ENCODE measurements at places on chromosomes 11 and 22.
A peak's percentile ranks its signal among the peaks of the same experiment; 100 is the strongest.

- no peak for DNase-seq
These were observed 41.5 kb upstream of the SHISAL1 start for GRCh38 chr22:44354288-44354687.

DNA sequence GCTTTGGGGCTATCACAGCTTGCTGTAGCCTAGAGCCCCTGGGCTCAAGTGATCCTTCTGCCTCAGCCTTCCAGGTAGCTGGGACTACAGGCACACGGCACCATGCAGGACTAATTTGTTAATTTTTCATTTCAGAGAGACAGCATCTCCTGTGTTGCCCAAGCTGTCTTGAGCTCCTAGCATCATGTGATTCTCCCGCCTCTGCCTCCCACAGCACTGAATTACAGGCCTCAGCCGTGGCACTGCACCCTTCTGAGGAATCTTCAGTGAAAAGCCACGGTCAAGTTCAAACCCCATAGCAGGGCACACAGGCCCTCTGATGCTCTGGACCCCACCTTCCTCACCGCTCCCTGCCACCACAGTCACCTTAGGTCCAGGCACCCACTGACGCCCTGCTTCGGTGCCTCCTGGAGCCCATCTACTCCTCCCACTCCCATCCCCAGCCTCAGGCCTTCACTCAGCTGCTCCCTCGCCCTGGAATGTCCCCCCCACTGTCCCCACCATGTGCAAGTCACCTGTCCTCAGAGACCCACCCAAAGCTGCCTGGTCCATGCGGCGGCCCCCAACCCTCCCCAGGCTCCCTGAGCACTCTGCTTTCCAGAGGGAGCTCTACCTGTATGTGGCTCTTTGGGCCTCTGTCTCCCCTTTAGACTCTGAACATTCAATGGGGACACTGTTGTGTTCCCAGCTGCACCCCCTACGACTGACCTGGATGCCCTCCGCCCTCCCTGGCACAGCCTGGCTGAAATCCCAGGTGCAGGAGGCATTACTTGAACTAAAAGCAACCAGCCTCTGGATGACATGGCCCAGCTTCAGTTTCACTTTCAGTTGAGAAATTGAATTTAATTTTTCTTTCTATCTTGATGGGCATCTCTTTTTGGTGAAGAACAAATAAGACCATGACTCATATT is 1.6 kb downstream of the APOL2 start:
- peak; percentile 24 for DNase-seq

DNA sequence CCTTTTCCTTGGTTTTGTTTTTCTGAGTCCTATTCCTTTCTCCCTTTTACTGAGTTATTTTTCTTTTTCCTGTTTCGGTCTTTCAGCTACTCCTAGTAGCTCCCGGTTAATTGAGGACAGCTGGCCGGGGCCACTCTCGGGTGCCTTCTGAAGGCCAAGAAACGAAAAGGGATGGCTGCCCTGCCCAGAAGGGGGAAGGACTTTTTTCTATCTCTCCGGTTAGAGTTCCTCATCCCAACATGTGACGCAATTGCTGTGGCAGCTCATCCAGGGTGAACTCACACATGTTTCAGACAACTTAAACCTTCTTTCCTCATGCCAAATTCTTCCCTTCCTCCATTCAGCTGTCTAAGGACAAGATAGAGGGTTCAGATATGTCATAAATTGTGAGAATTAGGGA is 83.6 kb downstream of the PIWIL4 start:
- peak; percentile 73 for DNase-seq

GRCh38 chr11:83241291-83241946 is 44.7 kb downstream of the CCDC90B start:
- peak; percentile 74 for DNase-seq

DNA sequence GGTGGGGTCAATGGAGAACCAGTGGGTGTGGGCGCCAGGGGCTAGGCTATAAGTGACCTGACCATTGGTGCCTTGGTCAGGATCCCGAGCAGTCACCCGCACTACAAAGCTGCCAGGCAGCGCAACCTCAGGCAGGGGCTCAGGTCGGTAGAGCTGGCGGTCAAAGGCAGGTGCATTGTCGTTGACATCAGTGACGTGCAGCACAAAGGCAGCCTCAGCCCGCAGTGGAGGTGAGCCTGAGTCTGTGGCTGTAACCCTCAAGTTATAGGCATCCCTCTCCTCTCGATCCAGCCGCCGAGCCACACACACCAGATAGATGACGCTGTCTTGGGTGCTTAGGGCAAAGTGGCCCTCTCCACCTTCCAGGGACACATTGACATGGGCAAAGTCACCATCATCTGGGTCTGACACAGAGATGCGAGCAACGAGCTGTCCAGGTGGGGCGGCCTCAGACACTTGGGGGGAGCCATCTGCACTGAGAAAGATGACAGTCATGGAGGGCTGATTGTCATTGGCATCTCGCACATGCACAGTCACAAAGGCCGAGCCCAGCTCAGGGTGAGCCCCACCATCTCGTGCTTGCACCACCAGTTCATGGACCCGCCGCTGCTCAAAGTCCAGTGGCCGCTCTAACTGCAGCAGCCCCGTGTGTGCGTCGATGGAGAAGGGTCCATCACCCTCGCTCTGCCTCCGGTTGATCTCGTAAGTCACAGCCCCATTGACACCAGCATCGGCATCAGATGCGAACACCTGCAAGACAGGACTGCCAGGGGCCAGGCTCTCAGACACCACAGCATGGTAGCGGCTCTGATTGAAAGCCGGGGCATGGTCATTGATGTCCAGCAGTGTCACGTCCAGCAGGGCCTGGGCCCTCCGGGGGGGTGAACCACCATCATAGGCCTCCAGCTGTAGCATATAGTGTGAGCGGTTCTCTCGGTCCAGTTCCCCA is 15.3 kb downstream of the DCHS1 start:
- DNase-seq: no peak

DNA sequence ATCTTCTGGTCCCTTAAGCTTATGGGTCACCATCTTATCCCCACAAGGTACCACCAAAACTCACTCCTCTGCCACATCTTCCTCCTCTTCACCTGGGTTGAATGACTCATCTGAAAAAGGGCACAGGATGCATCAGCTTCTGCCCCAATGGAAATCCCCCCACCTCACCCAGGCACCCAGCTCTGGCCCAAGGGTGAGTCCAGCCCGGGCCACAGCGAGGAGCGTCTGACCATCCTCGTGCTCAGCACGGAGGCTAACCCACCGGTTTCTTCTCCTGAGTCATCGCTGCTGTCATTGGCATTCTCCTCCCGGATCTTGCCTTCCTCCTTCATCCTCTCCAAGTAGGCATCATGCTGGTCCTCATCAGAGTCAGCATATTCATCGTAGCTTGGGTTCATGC is 5.3 kb upstream of the TNKS1BP1 start:
- no peak for DNase-seq

GRCh38 chr22:48340191-48340590 is 1487.5 kb downstream of the BRD1 start:
- DNase-seq: no peak

- no peak for DNase-seq
These were observed 177.1 kb upstream of the RAG2 start for GRCh38 chr11:36775130-36775529.

DNA sequence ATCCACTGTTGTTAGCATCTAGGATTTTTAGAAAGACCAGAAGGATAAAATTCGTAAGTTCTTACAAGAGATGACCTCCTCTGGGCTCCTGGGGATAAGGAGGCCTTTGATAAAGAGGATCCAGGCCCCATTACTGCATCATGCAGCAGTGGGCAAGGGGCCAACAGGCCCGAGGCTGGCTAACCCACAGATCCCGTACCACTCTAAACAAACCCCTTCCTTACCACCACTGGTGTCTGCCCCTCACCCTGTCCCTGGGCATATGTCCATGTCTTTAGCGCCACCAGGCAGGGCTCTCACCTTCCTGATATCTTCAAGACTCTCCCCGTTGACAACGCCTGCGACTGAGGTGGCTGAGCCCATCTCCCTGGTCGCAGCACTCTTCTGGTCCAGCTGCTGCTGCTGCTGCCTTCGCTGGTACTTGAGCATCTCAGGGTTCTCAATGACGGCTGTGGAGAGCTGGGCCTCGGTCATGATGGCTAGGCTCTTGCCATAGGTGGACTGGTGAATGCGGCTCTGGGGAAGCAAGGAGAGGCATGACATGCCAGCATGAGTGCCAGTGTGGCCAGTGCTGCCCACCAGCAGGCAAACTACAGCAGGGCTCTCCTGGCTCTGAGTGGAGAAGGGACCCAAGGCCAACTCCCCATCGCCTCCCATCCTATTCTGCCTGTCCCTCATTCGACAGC is 46.2 kb downstream of the HIRA start:
- DNase-seq: no peak

DNA sequence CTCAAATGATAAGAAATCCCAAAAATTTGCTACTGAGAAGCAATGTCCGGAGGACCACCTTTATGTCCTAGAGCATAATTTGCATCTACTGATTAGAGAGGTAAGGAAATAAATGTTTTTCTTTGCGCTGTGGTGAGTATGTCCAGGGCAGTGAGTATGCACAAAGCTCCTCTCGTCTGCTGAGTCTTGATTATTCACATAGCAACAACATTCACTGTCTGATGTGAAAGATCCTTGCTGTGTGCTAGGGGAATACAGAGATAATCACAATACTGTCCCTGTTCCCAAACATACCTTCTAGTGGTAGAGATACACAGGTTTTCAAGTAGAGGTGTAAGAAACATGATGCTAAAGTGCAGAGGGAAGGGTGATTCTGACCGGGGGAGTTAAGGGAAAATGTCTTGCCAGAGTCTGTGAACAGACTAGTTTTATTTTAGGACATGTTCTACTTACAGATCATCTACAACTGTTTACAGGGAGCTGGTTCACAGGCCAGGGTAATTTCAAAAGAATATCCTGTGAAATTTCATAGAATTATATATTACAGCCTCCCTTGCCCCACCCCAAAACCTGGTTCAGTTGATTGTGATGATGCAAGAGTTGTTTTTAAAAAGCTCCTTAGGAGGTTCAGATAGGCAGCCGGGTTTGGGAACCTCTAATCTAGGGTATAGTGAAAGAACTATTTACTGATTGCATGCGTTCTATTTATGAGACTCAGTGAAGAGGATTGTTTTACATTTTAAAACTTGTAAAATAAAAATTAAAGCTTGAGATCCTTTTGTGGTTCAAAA is 12.6 kb downstream of the MED17 start:
- no peak for DNase-seq

DNA sequence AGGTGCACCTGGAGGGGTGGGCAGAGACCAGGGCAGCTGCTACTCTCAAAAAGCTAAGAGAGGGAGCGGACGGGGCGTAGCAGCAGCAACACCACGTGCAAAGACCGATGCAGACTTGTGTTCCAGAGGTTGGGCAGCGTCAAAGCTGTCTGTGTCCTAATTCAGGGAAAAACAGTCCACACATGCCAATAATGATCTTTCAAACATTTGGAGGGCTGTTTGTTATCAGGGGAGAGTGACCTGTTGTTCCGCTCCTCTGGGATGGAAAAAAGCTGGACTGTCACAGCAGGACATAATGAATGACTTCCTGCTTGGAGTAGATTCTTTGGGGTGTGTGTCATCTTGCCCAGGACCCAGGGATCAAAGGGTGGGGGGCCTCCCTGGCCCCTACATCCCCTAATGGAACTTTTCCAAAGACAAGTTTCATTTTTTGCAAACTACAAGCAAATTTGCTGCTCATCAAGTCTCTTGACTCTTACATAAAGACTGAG is 6.2 kb upstream of the FBLN1 start:
- DNase-seq: no peak

DNA sequence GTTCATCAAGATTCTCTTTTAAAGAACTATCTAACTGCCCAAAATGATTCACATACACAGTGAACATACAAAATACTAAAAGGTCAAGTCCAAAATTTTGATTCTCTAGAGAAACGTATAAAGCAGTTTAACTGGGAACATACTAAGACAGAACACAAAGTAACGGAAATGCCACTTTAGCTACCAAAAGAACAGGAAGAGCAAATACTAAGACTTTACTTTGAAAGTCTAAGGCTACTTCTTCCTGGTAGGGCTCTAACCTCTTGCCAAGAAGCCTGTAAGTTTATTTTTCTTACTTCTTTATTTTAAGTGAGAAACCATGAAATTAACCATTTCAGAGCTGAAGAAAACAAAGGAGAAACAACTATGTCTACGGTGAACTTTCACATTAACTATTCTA is 6.2 kb downstream of the PICALM start:
- no peak for DNase-seq

DNA sequence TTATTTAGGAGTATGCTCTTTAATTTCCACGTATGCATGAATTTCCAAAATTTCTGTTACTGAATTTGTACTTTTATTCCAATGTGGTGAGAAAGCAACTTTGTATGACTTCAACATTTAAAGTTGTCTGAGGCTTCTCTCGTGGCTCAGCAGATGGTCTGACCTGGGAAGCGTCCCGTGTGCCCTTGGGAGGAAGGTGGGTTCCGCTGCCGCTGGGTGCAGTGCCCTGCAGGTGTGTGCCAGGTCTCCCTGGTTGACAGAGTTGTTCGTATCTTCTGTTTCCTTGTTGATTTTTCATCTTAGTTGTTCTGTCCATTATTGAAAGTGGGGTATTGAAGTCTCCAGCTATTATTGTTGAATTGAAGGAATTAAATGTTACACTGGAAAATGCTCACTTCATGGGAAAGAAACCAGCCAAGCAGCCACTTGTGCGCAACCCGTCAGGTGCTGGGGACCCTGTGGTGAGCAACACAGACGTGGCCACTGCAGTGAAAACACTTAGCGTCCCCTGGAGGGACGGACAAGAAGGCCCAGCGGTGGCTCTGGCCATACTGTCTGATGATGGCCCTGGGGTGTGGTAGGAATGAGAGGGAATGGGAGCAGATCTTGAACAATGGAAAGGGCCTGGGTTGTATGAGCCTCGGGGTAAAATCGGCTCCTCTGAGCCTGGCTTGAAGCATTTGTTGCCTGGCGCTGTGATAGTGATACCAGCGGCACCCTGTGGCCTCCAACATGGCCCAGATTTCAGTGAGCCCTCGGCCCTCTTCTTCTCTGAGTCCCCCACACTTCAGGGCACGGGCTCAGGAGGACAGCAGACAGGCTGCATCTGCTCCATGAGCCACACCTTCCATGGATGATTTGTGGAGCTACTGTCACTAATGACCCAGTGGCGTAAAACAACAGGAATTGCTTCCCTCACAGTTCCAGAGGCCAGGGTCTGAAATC is 31.5 kb upstream of the KRTAP5-7 start:
- no peak for DNase-seq

DNA sequence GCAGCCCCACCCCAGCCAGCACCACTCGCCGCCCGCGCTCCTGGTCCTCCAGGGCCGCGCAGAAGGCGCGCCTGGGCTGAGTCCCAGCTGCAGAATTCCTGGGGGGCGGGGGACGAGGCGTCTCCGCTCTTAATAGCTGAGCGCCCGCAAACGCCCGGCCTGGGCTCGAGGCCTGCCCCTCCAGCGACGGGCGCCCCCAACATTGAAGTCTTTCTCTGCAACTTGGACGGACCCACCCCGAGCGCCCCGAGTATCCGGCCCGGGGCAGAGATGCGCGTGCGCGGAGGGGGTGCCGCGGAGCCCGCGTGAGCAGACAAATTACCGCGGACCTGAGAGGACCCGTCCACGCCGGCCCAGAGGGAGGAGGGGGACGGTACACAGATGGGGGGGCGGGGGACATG is 6.7 kb upstream of the SYT7 start:
- no peak for DNase-seq

GRCh38 chr11:65355776-65356393 is 1.3 kb downstream of the TIGD3 start:
- peak; percentile 42 for DNase-seq

- peak; percentile 64 for DNase-seq
These were observed 16.8 kb downstream of the KCNJ11 start for GRCh38 chr11:17371614-17372013.

- peak; percentile 31 for DNase-seq
These were observed 32.8 kb upstream of the LDLRAD3 start for GRCh38 chr11:35911013-35911412.

All from fibroblast of pulmonary artery (primary cell).